ENCODE measurements at places on chromosomes 5 and 9.

DNA sequence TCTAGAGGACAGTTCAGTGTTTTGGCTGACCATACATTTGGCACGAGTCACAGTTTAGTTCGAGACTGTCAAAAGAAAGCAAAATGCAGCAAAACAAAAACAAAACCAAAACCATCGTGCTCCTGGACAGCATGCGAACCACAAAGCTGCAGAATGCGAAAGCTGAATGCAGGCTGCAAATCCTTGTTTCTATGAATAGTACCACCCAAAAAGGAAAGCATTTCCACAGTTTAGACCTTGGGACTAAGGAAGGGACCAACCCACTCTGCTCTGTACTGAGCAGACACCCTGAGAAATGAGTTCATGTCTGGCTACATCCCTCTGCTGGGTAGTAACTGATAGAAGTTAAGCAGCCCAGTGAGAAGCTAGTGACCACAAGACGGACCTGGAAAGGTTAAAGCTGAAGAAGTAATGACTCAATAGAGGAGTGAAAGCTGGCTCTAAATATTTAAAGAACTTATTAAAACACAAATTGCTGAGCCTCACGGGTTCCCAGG, 3.9 kb downstream of the GCNT4 start:
- DNase-seq = no peak

DNA sequence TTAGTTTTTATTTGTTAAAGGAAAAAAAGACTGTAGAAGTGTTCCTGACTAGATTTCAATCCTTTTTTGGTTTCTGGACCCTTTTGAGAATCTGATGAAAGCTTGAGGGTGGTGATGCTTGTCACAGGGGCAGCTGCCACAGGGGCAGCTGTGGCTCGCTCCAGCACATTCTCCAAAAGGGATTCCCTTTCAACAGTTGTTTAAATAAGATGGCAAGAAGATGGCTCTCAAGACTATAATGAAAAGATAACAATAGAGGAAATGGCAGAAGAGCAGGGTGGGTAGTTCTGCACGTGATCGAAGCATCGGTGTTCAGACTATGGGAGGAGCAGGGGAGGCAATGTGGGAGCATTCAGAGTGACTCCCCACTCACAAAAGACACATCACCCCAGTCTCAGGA, 46.5 kb upstream of the TNFAIP8 start:
- DNase-seq = no peak

GRCh38 chr9:131271506-131271931, 4.8 kb downstream of the FAM78A start:
- no peak for DNase-seq

GRCh38 chr5:910769-911160, 18.1 kb downstream of the TRIP13 start:
- DNase-seq = no peak

DNA sequence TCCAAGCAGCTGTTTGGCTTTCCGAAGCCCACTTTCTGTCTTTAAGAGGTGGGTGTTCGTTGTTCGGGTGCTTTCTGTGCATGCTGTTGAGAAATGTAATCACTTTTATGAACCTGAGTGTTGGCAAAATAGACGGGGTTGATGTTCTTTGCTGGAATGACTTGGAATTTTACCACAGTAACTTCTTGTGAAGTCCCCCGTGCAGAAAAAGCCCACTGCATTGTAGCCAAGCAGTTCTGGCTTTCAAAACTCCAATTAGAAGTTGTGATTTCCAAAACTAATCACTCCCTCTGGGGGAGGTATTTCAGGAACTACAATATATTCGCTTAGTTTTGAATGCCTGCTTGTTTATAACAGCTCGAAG, 111.1 kb downstream of the PAM start:
- DNase-seq = no peak

DNA sequence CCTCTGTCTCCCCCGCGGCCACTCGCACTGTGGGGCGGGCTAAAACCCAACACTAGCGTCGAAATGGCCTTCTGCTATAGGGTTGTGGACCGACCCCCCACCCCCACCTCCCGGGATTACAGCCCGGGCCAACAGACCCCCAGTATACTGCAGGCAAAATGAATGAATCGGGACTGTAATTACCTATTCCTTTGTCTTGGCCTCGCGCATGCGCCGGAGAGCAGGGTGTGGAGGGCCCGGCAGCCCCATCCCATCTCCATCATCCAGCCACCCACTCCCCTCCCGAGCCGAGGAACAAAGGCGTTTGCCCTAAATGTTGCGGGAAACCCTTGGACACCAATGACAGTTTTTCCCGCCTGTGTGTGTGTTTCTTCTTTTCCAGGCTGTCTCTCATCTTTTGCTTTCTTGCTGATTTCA, 1.6 kb downstream of the BASP1 start:
- no peak for DNase-seq

- no peak for DNase-seq
Observed at GRCh38 chr5:122145906-122146305, 16.6 kb downstream of the ZNF474 start.

DNA sequence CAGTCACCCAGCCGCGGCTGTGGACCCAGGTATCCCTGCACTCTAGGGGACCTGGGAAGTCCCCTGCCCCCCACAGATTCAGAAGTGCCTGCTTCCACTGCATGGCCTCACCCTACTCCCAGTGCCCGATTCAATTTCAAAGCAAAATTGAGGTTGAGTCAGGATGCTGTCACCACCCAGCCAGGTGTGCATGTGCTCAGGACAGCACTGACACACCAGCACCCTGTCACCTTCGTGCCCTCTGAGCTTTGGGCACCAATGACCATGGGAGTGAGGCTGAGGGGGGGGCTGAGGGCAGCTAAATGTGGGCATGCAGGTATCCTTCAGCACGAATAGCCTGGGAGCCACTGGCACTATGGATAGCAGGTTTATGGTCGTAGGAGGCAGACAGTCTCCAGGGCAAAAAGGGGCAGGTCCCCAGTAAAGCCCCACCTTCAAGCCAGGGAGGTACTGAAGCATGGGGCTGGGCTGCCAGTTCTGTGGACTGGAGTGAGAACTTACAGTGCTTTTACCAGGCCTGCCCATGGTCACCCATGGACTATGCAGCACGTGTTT, 1151.6 kb upstream of the CDH6 start:
- DNase-seq = no peak

DNA sequence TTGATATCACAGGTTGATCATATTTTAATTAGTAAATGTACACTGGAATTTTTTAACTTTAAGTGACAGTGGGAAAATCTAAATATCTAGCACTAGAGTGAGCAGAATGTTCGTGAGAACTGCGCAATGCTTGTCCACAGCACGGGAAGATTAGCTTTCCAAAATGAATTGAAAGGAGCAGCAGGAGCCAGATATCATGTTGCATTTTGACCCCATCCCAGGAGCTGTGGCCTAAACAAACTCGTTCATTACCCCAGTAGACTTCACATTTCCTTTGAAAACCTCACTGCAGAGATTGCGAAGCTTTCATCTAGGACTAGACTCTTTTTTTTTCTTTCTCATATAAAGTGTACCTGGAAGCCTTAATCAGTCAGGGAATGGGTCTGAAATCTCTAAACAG, 525.8 kb downstream of the CTNND2 start:
- DNase-seq = no peak

- DNase-seq = no peak
Observed at GRCh38 chr9:97638666-97639065, 5.0 kb downstream of the NCBP1 start.

- no peak for DNase-seq
Observed at GRCh38 chr5:55626790-55627189, 85.3 kb downstream of the SLC38A9 start.

DNA sequence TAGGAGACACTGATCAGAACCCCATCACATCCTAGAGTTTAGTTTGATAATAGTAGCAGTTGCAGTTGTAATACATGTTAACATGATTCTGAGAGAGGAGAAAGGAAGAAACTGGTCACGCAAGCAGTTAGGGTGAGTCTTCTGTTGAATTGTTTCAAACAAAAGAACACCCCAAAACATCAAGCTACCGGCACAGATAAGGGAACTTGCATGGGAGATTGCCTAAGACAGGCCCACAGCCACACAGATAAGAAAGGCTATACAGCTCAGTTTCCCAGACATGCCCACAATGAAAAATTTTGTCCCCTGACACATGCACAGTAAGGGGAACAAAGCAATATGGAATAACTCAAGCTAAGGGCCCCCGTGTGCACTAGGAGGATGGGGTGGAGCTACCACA, 15.9 kb downstream of the HSPB3 start:
- DNase-seq = no peak

DNA sequence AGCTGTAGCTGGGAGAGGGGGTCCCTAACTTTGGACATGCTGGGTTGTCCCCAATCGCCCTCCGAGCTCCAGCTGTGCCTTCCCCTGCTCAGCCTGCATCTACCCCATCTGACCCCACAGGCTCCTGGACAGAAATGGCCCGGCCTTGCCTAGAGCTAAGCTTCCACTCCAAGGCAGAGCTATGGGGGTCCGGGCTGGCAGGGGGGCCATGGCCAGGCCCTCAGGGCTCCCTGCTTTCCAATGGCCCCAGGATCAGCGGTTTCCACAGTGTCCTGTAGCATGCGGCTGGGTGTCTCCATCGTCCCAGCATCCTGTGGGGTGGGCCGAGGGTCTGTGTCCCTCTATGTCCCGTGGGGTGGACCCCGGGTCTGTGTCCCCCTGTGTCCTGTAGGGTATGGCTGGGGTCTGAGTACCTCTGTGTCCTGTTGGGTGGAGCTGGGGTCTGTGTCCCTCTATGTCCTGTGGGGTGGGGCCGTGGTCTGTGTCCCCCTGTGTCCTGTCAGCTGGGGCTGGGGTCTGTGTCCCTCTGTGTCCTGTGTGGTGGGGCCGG, 130.6 kb downstream of the RXRA start:
- no peak for DNase-seq

DNA sequence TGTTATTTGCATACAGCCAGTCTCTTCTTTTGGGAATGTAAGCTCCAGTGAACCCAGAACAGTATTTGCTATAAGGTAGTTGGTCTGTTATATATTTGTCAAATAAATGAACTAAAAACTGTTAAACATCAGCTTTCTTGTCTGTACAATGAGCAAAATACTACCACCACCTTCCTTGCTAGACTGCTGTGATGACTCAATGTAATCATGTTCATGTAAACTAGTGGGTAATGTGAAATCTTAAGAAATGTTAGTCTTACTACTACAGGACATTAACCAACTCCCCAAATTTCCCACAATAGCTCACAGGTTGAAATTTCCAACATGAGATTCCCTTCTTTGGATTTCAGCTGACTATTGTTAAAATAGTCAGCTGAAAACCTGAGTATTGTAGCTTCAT, 176.1 kb downstream of the TRPM3 start:
- DNase-seq = no peak

GRCh38 chr9:136690806-136691261, 3.6 kb upstream of the AGPAT2 start:
- no peak for DNase-seq

DNA sequence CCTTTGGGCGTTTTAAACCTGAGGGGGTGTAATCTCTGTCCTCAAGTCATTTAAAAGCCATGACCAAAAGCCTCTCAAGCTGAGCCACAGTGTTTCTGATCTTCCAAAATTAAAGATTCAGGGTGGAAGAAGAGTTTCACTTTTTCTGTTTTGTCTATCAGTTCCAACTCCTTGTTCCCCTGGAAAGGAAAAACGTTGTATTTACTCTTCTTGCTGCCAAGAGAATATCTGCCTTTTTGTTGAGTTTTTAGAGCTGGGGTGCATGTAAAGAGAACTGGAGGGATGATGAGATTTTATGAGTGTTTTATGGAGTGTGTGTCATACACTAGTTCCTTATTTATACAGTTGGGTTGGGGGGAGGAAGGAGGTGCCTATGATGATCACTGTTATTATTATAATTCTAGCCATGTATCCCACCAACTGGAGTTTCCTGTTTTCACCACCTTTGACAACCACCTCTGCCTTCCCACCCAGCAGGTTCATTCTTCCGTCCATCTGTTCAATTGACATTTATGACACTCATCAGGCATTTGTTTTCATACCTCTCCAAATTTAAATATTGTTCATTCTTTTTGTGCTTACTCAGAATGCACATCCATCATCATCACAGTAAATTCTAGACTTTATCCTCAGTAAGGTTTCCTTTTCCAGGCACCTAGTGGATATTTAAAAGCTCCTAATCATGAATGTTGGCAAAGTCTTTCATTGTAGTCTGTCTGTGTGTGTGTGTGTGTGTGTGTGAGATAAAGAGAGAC, 97.9 kb upstream of the MPDZ start:
- no peak for DNase-seq

DNA sequence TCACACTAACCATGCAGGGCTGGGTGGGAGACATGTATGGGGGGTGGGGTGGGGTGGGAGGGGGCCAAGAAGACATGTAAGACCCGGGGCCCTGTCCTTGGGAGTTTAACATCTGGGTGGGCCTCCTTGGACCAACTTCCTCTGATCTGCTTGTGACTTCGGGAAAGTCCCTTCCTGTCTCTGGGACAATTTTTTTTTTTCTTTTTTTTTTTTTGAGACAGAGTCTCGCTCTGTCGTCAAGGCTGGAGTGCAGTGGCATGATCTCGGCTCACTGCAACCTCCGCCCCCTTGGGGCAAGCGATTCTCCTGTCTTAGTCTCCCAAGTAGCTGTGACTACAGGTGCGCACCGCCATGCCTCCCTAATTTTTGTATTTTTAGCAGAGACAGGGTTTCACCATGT, 23.8 kb upstream of the IER5L start:
- no peak for DNase-seq

- DNase-seq = no peak
Observed at GRCh38 chr9:83327750-83328622, 210.2 kb downstream of the FRMD3 start.

GRCh38 chr5:172816925-172817562, 17.0 kb upstream of the ERGIC1 start:
- DNase-seq = no peak

DNA sequence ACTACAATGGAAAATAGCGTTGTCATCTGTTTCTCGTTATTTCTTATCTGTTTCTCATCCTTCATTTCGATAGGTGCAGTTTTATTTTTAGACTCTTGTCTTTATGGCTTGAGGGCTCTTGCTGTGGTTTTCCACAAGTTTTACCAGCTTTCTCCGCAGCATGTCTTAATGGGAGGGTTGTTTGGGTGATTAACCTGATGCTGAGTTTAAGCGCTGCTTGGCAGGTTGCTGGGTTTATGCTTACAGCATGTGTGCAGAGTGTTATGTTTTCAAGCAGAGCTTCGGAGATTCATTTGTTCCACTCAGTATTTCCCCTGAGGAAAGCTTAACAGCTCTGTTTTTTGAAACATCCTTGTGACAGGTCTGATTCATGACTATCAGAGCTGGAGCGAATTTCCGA, 154.0 kb downstream of the SLC12A2 start:
- no peak for DNase-seq

GRCh38 chr5:40276426-40277102, 403.2 kb upstream of the PTGER4 start:
- DNase-seq = no peak

DNA sequence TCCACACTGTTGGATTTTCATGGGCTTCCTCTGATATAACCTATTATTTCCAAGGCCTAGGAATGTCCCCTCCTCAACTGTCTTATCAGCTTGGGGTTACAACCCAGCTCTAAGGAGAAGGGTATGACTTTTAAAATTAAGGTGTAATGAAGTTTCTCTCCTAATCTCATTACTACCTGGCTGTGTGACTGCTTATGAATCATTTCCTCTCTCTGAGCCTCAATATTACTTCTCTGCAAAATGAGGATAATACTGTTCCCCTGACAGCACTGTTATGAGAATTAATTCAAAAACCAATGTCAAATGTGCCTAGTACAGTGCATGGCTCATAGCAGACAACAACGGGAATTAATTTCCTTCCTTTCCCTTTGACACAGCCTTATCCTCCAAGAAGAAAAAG, 118.9 kb downstream of the NR6A1 start:
- no peak for DNase-seq

- DNase-seq = no peak
Observed at GRCh38 chr5:178180141-178180863, 6.9 kb downstream of the GMCL2 start.
